ENCODE measurements at places on chromosomes 7 and 10. TPM values are rescaled to one million over a fixed set of nuclear protein-coding genes. Genes with fewer than 3 reads are reported as not detected.

ACTR3C gene
- total RNA-seq = 7.9 TPM

GRCh38 chr10:33015761-33016547 is 57.9 kb upstream of the ITGB1 start:
- H3K27me3 ChIP-seq = peaks cover 1% of the 10 kb centered on the region
- H3K4me1 ChIP-seq = no peaks in the 10 kb centered on the region
- no peak overlapping the region for H3K27ac ChIP-seq
- DNase-seq = no peak
- H3K36me3 ChIP-seq = no peaks in the 10 kb centered on the region

- no peaks in the 10 kb centered on the region for H3K4me1 ChIP-seq
- H3K36me3 ChIP-seq = no peaks in the 10 kb centered on the region
- H3K27me3 ChIP-seq = no peaks in the 10 kb centered on the region
- H3K4me3 ChIP-seq = no peak overlapping the region
- H3K27ac ChIP-seq = no peak overlapping the region
Observed at GRCh38 chr7:90723233-90723632, 127.1 kb downstream of the CDK14 start.

GRCh38 chr7:7772397-7772821 is 54.0 kb upstream of the RPA3 start:
- no peak overlapping the region for H3K27ac ChIP-seq
- peaks cover 19% of the 10 kb centered on the region for H3K4me1 ChIP-seq
- no peaks in the 10 kb centered on the region for H3K36me3 ChIP-seq

Measured in activated T-helper 2 cell treated with anti-CD3 and anti-CD28 coated beads, Interferon-gamma antibody, Interleukin-2, Interleukin-4, amounts not matched to agents 10 μg/mL and 5 μg/mL and 100 μg/mL, durations not matched to agents 14 hours and 24 hours and 36 hours (primary cell).